Stimulated activated CD4-positive, alpha-beta T cell treated with anti-CD3 and anti-CD28 coated beads, TNF-alpha, amount 100 ng/mL, for 48 hours (primary cell): ENCODE measurements at places on chromosomes 12 and 14.
A peak's percentile ranks its signal among the peaks of the same experiment; 100 is the strongest.

DNA sequence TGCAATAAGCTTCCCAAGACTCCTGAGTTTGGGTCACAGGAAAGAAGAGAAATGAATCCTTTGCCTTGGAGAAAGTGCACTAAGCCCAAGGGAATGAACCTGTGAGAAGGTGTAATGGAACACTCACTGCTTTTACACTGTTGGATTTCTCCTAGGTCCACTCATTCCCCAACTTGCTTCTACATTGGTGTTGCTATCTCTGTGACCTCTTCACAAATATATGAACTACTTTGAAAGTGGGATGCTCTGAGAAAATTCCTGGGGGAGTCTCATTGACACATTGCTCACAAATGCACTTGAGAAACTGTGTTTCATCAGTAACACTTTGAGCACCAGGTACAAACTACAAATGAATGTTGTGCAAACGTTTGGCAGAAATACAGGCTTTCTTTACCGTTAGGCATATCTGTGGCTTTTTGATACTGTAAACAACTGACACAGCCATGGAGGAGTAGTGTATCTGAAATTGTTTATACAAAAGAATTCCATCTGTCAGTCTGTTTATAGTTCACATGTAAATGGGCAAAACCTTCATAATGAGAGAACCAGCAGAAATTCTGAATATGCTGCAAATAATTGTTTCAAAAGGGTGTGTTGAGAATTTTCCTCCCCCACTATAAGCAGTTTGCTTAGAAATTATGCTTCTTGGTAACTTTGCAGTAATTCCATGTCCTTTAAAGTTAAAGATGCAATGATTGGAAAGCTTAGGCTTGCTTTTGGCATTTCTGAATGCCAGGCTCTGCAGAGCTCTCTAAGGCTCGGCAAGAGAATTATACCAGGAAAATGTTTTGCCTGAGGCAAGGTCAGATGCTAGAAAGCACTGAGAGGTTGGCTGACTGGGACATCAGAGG is 348.5 kb upstream of the DDHD1 start:
- DNase-seq, result no peak

GRCh38 chr14:51548187-51548586 is 103.5 kb upstream of the FRMD6 start:
- DNase-seq, result no peak

GRCh38 chr12:80313209-80313608 is 130.8 kb upstream of the PTPRQ start:
- DNase-seq, result no peak

GRCh38 chr14:31241450-31242114 is 34.0 kb upstream of the HECTD1 start:
- DNase-seq, result no peak

GRCh38 chr12:45696049-45696448 is 33.5 kb upstream of the ARID2 start:
- no peak for DNase-seq

- no peak for DNase-seq
These were observed 17.3 kb downstream of the SNRNP35 start for GRCh38 chr12:123475246-123475703.

DNA sequence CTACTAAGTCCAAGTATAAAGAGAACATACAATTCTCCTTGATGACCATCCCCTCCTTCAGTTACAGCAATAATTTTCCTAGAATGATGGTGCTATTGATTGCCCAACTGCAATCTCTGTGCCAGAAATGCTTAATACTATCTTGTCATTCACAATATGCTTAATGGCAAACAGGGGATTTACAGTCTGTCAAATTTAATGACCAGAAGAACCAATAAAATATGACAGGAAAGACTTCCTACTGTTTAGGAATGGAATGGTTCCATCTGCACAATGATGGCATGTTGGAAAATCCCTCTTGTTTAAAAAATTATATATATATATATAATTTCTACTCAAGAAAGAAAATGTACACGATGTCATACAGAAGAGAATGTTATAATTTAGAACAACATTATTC is 623.2 kb downstream of the CCER1 start:
- DNase-seq, result no peak

DNA sequence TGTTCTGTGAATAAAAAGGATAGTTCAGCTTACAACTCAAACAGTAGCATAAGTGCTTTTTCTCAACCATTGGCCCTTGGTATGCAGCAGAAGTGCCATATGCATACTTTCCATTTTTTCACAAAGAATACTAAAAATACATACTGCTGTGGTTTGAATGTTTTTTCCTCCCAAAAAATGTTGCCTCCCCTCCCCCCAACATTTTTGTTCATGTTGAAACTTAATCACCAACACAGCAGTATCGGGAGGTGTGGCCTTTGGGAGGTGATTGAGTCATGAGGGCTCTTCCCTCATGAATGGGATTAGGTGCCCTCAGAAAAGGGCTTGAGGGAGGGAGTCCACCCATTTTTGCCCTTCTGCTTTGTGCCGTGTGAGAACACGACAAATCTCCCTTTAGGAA is 198.6 kb downstream of the ESR2 start:
- no peak for DNase-seq

DNA sequence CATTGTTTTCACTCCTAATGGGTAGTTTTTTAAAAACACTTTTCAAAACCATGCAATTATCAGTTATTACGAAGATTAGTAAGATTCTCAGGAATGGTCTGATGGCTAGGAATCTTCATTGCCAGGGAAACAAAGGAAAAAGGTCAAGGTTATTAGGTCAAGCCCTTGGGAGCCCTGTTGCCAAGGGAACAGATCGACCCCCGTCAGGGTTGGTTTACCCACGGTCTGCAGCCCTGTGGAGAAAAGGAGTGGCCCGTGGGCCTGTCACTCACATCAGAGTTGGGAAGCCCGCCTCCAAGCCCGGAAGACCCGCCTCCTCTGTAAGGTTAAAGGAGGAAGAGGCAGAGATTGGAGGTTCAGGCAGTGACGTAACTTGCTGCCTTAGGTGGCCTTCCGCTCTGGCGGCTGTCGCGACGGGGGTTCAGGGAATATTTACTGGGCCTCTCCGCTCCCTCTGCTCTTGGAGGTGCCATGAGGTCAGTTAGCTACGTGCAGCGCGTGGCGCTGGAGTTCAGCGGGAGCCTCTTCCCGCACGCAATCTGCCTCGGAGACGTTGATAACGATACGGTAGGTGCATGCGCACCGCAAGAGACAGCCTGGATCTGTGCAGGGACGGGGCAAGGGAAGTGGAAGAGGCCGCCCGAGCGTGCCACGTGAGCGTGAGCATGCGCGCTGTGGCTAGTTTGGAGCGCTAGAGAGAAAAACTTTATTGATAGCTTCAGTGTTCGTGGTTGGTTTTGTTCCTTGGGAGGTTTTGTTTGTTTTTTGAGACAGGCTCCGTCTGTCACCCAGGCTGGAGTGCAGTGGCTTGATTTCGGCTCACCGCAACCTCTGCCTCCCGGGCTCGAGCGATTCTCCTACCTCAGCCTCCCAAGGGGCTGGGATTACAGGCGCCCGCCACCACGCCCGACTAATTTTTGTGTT is at the start of gene ITFG2:
ITFG2 (plus strand) TSS at position 379 of the 924 bp plus-strand sequence; CDS start at position 472, 93 bp downstream.
- peak; percentile 92 for DNase-seq
